ENCODE measurements at places on chromosomes 5 and 9. TPM values are rescaled to one million over a fixed set of nuclear protein-coding genes. Genes with fewer than 3 reads are reported as not detected.

Gene ACTBL2
- not detected for total RNA-seq

Gene LRRC8A
- 35.0 TPM for total RNA-seq

Gene PRELID2
- 0.38 TPM for total RNA-seq

Gene IFNK
- total RNA-seq = not detected

Gene ABO
- not detected for total RNA-seq

Gene SLC25A2
- not detected for total RNA-seq

Gene PKD2L2
- not detected for total RNA-seq

Gene ADGRD2
- not detected for total RNA-seq

Gene KIF12
- total RNA-seq = not detected
